Cortex of kidney (tissue), 1 donor: ENCODE measurements at places on chromosomes 16 and 17.

GRCh38 chr17:49914664-49915063, 54.3 kb upstream of the DLX4 start:
- DNase-seq: no peak

DNA sequence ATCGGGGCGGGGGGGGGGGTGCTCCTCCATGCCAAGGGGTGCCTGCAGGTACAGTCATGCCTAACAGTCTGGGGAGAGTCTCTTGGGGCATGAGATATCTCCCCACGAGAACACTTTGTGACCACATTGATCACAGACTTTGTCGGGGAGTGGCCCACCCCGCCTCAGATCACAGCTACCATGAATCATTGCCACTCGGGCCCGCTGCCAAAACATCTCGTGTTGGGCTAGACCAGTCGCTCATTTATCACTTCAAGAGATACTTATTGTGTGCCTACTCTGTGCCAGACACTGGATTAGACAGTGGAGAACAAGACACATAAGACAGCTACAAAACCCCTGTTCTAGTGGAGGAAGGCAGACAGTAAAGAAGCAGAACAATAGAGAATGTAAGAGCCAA, 72.6 kb downstream of the CLEC16A start:
- no peak for DNase-seq

GRCh38 chr16:27111486-27111885, 44.8 kb downstream of the C16orf82 start:
- no peak for DNase-seq

- DNase-seq: no peak
Observed at GRCh38 chr17:18859256-18859655, 1.3 kb downstream of the PRPSAP2 start.

- DNase-seq: no peak
Observed at GRCh38 chr16:88681084-88681680, 5.1 kb downstream of the SNAI3 start.

DNA sequence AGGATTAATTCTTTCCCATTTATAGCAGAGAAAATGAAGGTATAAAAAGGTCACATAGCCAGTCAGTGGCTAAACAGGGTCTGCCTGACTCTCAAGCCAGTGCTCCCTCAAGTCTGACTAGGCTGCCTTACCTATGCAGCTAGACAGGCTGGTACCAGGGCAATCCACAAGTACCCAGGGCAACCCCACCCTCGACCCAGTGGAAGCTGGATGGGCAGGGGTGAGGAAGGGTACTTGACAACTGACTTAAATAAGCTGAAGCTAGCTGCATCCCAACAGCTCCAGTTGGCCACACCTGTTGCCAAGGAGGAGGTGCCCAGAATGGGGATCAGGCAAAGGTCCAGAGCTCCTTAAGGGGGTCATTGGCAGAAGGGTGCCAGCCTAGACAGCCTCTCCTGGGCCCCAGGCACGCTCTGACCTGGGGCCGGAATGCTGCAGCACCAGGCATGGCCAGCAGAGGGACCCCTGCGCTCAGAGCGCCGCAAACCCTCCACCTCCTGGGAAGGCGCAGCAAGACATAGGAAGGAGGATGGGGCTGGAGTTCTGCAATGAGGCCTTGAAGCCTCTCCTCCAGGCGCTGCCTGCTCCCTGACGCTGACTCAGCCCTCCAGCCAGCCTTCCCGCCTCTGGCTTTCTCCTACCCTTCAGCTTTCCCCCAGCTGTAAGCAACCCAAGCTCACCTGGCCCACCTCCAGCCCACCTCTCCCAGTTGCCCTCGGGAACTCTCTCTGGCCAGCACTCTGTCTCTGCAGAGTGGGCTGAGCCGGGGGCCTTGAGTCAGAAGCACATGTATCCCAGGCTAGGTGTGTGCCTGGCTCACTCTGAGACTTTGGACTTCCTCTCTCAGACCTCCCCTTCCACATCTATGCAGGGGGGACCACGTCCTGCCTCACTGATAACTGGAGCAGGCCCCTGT, 28.8 kb downstream of the MPP2 start:
- DNase-seq: no peak

DNA sequence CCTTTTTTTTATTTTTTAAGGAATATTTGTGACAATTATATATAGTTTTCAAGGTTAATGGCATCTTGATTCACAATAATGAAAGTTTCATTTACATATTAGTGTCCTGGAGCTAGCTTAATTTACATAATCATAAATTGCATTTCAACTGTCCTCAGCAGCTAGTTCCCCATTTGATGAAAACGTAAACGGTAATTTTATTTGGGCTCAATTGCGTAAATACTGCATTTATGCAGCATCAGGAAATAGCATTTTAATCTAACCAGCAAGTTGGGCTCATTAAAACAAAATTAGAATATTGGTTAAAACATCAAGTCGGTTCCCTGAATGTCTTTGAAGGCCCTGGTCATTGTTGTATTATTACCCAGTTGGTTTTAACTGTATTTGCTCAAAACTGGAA, 136.8 kb upstream of the CDH5 start:
- DNase-seq: no peak

DNA sequence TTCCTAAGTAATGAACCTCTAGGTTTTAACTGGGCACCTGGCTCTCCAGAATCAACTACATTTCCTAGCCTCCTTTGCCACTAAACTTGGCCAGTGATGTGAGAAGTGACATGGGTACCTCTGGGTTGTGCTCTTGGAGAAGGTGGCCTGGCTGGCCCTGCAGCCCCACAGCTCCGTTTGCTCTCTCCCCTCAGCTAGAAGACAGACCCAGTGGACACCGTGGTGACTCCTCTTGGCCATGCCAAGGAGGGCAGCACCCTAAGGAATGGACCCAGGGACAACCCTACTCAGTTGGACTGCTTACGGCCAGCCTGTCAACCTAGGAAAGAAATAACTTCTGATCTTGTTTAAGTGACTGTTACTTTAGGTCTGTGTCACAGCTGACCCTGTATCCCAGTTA, 151.4 kb downstream of the TMEM132E start:
- DNase-seq: no peak

DNA sequence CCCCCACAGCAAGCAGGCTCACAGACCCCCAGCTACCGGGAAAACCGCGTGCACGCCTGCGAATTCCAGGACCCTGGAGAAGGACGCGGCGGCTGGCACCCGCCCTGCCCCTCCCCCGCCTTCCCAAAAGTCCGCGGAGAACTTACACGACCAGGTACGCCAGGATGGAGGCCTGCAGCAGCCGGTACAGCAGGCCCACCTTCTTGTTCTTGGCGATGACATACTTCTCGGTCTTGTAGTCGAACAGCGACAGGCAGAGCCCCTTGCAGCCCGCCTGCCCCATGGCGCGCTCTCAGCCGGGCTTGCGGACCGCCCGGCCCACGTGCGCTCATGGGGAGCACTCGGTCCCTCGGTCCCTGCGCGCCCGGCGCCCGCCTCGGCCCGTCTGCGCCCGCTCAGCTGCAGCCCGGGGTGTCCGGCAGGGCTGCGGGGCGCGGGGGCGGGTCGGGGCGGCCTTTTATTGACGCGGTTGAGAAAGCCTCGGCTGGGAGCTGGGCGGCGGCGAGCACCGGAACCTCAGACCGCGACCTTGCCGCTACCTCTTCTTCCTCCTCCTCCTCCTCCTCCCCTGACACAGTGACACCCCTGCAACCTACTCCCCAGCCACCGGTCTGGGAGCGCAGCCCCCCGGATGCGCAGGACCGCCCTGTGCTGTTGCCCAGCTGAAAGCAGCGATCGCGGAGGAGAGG, at the start of gene P2RX5:
Gene P2RX5 (minus strand): TSS at position 433 of the 689 bp plus-strand sequence. CDS start 150 bp downstream, at position 283.
- DNase-seq: no peak

DNA sequence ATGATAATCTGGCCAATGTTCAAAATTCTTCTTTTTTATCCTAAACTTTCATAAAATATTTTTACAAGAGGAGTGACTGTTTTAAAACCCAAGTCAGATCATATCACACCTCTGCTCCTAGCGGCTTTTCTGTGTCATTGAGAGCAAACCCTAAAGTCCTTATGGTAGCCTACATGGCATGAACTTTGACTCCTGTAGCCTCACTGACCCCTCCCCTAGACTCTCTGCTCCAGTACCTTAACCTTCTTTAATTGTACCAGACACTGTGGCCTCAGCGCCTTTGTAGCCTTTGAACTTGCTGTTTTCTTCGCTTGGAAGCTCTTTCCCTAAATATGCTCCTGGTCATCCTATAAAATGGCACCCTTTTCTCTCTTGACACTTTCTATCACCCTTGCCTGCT, 7.3 kb upstream of the SMPD3 start:
- DNase-seq: no peak

GRCh38 chr16:642189-643049, 791 bp downstream of the MCRIP2 start:
- DNase-seq: no peak

GRCh38 chr17:66789093-66789492, 45.8 kb upstream of the CACNG5 start:
- DNase-seq: no peak

DNA sequence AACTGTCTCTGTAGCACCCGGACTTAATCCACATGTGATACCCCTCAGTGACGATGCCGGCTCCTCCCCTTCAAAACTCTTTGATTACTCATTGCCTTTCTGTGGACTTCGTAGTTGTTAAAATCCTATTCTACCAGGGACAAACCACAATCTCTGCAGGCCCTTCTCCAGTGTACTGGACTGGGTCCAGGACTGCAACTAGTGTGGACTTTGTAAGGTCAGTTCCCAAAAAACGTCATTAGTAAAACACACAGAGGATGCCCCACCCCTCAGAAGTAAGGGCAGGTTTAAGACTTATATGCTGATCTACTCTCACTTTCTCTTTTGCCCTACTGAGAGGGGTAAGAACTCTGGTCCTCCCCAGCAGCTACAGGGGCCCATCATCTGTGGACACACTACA, 10.5 kb upstream of the NUDT7 start:
- DNase-seq: no peak

- DNase-seq: no peak
Observed at GRCh38 chr17:4945176-4945943, 3.0 kb downstream of the PFN1 start.

- no peak for DNase-seq
Observed at GRCh38 chr17:49996495-49997300, 1.7 kb upstream of the DLX3 start.

DNA sequence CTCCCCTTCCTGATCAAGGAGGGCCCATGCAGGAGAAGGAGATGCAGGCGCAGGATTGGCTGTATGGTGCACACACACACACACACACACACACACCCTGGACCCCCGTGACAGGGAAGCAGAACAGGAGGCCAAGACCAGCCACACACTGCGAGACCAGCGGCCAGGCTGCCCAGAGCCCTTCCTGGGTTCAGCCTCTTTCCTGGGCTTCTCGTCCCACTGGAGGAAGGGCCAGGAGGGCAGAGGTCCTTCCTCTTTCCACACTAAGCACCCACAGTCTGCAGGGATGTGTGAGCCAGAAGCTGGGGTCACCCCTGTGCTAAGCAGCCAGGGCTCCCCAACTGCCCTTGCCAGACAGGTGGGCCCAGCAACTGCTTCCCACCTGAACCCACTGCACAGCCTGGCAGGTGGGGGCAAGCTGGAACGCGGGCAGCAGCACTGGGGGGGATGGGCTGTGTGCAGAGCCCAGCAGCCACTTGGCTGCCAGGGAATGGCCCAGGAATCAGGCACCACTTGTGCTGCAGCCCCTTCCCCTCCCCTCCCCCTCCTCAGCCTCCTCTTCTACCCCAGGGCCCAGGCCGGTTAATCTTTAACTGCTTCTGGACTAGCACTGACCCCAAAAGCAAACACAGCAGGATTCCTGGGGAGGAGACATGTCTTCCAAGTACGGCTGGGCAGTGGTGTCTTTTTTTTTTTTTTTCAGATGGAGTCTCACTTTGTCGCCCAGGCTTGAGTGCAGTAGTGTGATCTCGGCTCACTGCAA, 44.6 kb upstream of the SLC38A10 start:
- no peak for DNase-seq

DNA sequence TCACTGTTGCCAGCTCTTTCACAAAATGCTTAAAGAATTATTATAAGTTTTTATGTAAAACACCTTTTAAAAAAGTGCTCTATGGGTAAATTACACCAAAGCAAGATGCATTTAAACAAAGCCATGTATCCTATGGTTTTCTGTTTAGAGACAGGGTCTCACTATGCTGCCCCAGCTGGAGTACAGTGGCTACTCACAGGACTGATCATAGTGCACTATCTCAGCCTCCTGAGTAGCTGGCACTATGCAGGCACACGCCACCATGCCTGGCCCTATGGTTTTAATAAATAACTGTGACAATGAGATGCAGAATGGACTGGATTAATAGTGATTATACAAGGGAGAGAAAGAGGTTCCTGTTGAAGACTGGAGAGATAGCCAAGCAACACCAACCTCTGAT, 40.2 kb downstream of the SPOP start:
- DNase-seq: no peak

GRCh38 chr17:19940722-19941464, 36.7 kb downstream of the AKAP10 start:
- no peak for DNase-seq

- DNase-seq: no peak
Observed at GRCh38 chr17:42282478-42283080, 5.7 kb upstream of the STAT5A start.

- no peak for DNase-seq
Observed at GRCh38 chr16:48076455-48077012, 79.3 kb downstream of the ABCC12 start.
